ENCODE measurements at places on chromosomes 11 and 22.

DNA sequence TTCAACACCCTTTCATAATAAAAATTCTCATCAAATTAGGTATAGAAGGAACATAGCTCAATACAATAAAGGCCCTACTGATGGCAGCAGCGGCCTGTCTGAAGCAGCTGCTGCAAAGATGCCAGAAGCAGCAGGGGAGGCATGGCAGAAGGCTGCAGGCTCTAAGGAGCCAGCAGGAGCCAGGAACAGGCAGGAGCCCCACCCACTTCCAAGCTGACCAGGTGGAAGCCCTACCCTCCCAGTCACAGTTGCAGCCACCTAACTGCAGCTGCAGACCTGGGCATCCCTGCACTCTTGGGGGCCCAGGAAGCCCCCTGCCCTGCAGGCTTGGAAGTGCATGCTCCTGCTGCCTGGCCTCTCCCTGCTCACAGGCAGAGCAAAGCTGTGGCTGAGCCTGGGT lies 18.2 kb upstream of the OR6A2 start:
- no peak for DNase-seq

GRCh38 chr11:78349114-78349513 lies 68.5 kb downstream of the GAB2 start:
- DNase-seq, result no peak

- no peak for DNase-seq
Observed at GRCh38 chr22:31618057-31618456, 44.0 kb downstream of the PISD start.

- DNase-seq, result no peak
Observed at GRCh38 chr11:62796281-62796680, 4.5 kb upstream of the TMEM223 start.

- no peak for DNase-seq
Observed at GRCh38 chr11:11230802-11231562, 122.1 kb downstream of the CSNK2A3 start.

- no peak for DNase-seq
Observed at GRCh38 chr11:20688761-20689160, 19.4 kb downstream of the NELL1 start.

DNA sequence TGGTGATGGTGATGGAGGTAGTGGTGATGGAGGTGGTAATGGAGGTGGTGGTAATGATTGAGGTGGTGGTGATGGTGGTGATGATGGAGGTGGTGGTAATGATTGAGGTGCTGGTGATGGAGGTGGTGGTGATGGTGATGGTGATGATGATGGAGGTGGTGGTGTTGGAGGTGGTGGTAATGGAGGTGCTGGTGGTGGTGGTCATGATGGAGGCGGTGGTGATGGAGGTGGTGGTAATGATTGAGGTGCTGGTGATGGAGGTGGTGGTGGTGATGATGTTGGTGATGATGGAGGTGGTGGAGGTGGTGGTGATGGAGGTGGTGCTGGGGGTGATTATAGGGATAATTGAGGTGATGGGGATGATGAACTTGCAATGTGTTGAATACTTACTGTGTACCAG lies 79.9 kb downstream of the MPPED1 start:
- no peak for DNase-seq

GRCh38 chr22:50264104-50264745 lies 2.7 kb upstream of the MAPK12 start:
- DNase-seq, result no peak

GRCh38 chr22:24230911-24231656 lies 13.8 kb downstream of the GGT5 start:
- no peak for DNase-seq

DNA sequence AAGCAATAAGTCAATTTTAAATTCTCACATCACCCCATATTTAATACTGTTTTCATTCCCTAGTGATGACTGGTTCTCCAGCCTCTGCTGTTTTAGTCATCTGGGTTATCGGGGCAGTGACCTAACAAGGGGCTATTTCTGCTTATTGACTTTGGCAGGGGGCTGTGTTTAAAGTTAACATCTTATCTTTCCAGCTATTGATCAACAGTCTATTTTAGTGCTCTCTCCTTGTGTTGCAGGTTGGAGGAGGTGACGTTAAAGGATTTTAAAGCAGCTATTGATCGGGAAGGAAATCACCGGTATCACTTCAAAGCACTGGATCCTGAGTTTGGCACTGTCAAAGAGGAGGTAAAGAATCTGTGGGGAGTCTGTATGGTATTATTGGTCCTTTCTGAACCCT lies 7.7 kb upstream of the DLAT start:
- DNase-seq, result peak; percentile 36

DNA sequence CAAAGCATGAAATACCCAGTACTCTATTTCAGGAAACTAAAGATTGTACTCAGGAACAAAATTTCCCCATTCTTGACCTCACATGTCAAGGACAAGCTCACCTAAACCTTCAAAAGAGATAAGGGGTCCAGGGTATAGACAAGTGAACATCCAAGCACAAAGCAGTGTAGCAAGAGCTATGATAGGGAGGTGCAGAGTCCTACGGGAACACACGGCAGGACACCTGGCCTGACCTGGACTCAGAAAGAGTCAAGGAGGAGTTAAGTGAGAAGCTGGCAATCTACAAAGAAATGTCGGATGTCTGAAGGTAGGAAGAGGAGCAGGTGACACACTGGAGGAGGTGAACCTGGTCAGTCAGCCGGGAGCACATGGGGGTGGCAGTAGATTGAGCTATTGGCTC lies 67.1 kb upstream of the LDLRAD3 start:
- DNase-seq, result no peak
